ENCODE measurements at places on chromosomes 6 and 20.

GRCh38 chr6:122369536-122369935 is 29.9 kb upstream of the HSF2 start:
- no peak for DNase-seq

DNA sequence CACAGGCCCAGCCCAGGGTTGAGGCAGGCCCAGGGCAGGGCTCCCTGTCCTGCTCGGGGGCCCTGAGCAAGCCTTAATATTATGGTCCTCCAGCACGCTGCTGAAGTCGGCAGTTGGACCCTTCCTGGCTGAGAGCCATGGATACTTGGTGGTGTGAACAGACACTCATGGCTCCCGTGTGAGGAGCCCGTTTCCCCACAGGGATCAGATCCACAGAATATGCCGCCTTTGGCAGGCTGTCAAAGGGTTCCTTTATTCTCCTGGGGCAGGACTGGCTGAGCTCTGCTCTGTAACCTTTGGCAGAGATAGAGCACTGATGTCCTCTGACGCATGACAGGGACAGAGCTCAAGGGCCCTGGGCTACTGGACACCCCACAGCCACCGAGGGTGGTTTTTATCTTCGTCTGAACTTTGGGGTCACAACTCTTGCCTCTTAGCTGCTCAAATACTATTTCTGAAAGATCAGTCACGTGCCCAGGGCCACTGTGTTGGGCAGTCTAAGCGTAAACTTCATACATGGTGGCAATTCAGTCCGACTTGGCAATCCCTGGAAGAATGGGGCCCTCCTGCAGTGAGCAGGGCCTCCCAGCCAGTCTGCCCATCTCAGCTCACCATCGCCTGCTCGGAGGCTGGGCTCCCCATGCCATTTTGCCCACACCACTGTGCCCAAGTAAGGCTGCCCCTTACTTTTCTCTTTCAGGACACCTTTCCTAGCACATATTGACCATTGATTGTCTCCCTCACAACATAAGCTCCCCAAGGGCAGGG is 49.1 kb downstream of the TTI1 start:
- no peak for DNase-seq

DNA sequence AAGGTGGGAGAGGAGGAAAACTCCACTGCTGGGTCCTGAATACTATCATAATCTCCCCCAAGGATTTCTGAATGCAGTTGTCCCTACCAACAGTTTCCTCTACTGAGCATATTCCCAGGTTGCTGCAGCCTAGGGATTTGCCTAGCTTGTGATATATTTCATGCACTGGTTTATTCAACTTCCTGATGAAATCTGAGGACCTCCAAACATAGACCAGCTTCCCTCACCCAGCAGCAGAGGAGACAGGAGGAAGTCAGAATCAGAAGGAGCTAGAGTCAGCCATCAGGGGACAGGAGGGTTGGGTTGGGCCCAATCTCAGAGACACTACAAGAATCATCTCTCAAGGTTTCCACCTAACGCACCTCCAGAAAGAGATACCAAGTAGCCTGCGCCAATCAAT is 138.4 kb upstream of the TOP1 start:
- no peak for DNase-seq

DNA sequence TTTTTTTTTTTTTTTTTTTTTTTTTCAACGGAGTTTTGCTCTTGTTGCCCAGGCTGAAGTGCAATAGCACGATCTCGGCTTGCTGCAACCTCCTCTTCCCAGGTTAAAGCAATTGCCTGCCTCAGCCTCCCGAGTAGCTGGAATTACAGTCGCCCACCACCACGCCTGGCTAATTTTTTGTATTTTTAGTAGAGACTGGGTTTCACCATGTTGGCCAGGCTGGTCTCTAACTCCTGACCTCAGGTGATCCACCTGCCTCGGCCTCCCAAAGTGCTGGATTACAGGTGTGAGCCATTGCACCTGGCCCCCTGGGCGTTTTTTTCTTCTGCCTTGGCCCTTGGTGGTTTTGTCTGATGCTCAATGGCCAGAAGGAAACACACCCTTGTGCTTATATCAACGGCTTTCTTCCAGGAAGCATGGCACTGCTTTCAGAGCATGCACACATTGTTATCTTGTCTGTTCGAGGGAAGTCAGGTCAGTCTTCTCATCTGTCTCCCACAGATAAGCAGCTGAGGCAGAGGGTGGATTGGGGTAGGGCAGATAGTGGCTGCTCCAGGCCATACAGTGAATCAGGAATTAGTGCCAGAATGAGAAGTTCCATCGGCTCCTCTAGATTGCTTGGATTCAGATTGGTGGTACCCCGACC is 203.1 kb downstream of the TSHZ2 start:
- no peak for DNase-seq

DNA sequence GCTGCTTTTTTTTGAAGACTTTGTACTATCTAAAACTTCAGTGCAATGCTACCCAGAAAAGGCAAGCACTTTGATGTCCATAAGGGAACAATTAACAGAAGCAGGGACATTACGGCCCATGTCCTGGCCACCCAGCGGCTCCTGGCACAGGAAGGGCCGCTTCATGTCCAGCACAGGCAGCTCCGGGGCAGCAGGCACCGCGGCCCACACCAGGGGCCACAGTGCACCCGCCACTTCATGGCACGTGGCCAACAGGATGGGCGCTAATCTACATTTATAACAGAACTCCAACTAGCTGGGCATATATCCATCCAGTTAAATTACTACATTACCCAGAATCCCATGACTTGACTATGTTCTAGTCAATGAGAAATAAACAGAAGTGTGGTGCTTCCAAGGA is 198.2 kb upstream of the ID4 start:
- no peak for DNase-seq

GRCh38 chr6:35014786-35015185 is 125.7 kb downstream of the ANKS1A start:
- DNase-seq: no peak

- no peak for DNase-seq
Observed at GRCh38 chr6:132498638-132499037, 14.3 kb downstream of the STX7 start.

GRCh38 chr20:8404912-8405635 is 273.0 kb downstream of the PLCB1 start:
- DNase-seq: no peak

DNA sequence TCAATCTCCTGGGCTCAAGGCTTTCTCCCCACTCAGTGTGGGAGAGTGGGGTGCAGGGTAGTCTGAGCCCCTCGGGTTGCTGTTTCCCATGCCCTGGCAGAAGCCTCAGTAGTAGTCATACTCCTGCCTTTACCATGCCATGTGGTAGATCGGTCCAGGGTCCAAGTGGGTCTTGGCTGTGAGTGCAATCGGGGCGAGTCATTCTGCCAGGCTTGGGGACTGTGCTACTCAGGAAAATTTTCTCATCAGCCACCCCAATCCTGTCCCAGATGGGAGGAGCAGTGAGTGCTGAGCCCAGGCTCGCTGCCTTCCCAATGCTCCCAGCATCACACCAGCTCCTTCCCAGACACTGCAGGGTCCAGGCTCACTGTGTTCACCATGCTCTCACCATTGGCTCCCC is 10.7 kb upstream of the RAET1L start:
- no peak for DNase-seq

DNA sequence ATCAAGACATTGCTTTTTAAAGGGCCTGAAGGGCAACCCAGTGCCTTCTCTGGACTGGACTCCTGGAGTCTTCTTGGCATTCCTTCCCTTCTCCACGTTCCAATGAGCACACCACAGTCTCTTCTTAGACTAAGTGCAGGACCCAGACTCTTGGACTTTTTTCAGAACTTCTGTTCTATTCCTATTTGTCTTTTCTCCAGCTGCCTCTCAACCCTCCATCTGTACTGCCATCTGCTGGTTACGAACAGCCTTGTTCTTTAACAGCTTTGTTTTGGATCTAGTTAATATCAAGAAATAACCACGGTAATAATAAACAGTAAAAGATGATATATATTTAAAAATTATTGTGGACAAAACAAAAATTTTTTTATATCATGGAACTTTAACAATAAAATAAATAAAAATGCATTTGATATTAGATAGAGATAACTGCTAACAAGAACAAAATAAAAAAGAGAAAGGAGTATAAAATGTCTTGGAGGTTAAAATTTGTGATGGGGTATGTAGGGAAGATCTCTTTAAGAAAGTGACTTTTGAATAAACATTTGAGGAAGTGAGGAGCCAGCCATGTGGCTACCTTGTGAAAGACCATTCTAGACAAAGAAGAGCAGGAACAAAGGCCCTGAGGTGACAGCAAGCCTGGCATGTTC is 105.1 kb upstream of the HCRTR2 start:
- peak; percentile 50 for DNase-seq

- no peak for DNase-seq
Observed at GRCh38 chr6:134519465-134519864, 201.6 kb upstream of the SGK1 start.

DNA sequence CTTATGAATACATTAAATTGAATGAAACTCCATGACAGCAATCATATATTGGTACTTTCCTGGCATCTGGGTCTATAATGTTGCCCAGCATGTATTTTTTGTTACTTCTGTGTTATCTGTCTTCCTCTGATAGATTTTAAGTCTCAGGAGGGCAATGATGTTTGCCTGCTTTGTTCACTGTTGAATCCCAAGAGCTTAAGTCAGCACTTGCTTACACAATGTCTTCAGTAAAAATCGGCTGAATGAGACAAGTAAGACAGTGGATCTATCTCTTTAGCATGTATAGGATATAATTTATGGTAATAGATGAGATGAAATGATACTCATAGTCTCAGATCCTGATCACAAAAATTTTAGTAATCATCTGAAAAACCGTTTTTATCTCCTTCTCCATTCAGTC is 1034.9 kb upstream of the EPHA7 start:
- no peak for DNase-seq
